ENCODE measurements at places on chromosomes 16 and 17.

- DNase-seq, result peak; percentile 29
These were observed 98.2 kb downstream of the USP32 start for GRCh38 chr17:60293580-60294335.

DNA sequence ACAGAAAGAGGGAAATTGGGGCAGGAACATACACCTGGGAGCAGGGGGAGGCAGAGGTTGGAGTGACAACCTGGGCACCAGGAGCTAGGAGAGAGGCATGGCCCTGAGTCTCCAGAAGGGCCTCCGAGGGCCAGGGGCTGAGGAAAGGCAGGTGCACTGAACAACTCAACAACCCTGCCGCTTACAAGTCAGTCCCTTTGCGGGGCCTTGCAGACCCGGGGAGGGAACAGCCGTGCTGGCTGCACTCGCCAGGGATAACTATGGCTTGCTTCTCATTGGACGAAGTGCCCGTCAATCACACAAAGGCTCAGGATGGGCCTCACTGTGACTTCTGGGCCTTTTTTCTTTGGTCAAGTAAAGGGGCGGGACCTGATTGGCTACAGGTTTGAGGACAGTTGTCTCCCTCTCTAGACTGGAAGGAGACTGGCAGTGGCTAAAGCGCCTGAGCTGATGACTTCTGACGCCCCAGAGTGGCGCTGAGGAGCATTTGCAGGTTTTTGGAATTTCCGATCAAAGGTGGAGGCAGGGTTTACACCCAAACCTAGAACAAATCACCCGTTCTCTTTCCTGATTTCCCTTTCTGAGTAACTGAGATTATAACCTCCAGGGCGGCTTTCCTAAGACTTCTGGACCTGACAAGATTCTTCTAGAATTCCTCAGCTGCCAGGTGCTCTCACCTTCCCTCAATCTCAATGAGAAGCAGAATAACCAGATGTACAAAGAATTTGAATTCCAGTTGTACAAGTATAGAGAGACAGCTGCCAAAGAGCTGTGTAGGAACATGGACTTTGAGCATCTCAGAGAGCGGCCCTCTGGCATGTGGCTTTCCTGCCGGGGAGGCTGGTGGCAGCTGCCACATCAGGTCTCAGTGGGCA, 27.6 kb upstream of the ST6GALNAC2 start:
- no peak for DNase-seq

DNA sequence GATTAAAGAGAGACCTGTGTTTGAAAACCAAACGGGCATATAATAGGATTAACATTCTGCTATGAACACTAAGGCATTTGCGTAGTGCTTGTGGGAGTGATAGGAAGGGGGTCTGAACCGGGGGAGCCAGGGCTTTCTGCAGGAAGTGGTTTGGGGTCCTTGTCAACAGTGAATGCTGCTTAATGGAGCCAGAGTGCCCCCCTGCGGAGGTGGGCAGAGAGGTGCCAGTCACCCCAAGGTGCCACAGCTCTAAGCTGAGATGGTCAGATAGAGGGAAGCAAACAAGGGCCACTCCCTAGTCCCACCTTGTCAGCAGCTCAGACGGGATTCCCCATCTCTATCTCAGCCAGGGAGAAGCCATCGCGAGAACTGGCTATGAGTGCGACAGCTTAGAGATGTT, 17.7 kb downstream of the NAA60 start:
- DNase-seq, result no peak

GRCh38 chr17:75181608-75182318, 996 bp downstream of the SUMO2 start:
- no peak for DNase-seq

DNA sequence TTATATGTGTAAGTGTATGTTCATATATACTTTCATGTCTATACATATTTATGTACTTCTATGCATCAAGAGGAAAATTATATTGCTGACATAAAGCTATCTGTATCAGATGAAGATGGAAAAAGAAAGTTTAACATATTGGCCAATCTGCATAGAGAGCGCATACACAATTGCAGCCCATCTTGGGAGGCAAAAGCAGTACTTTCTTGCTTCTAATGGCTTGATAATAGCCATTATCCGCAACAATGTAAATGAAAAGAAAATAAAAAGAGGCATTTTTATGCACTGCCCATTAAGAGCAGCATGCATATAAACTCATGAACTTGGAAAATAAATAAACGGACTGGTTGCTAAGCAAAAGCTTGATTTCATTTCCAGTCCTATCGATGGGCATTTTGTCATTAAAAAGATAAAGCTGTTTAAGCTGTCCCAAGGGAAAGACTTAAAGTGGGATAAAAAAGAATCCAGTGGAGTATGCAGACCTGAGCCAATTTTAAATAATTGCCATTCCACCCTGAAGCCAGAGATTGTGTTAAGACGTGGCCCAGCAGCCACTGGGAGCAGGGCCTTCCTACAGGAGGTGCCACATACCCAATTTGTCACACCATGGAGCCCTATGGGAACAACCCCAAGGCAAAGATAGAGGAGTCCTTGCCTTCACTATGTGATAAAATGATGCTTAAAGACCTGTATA, 183.6 kb upstream of the CDH11 start:
- DNase-seq, result no peak

DNA sequence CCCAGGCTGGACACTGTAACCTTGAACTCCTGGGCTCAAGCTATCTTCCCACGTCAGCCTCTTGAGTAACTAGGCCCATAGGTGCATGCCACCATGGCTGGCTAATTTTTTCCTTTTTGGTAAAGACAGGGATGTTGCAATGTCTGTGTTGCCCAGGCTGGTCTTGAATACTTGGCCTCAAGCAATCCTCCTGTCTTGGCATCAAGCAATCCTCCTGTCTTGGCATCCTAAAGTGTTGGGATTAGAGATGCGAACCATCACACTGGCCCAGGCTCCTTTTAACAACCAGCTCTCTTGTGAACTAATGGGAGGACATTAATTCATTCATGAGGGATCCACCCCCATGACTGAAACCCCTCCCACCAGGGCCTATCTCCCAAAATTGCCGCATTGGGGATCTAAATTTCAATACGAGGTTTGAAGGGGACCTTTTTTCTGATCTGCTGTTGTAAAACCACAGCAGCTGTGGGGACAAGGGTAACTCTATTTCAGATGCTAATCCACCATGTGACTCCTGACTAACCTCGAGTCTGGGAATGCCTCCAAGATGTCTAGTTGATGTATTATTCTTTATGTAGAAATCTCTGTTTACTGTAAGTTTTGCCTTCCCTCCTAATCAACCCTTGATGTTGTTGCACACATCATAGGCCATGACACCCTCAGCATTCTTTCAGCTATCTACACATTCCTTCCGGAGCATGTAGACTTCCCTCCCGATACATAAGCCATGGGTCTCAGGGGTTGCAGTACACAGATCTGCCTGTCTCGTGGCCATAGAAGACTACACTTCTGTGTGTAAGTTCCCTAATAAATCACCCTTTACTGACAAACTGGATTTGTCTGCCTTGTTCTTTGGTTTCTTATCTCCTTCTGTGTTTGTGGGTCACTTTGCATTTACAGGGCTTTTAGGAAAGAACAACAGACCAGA, 37.6 kb downstream of the RNF112 start:
- peak; percentile 68 for DNase-seq

DNA sequence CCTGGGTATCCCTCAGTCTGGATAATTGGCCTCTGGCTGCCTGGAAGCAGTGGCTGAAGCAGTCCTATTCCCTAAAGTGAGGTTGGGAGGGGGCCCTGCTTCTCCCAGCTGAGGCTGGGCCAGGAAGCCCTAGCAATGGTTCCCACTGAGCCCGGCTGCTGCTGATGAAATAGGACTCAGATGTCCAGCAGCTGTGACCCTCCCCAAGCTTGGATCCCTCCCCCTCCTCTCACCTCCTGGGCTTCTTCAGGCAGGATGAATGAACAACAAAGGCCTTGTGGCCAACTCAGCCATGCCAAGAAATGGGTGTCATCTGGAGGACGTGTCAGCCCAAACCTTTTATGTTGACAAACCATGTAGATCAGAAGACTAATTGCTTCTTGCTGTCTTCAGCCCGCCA, 42.0 kb downstream of the AXIN2 start:
- DNase-seq, result no peak

GRCh38 chr17:43533699-43534098, 12.4 kb downstream of the ETV4 start:
- DNase-seq, result no peak

- DNase-seq, result no peak
These were observed 50.3 kb downstream of the C16orf95 start for GRCh38 chr16:87266846-87267245.

GRCh38 chr17:16287563-16288027, 65.7 kb downstream of the CENPV start:
- DNase-seq, result peak; percentile 21

GRCh38 chr16:88713568-88714419, 7.5 kb downstream of the CTU2 start:
- no peak for DNase-seq

GRCh38 chr16:55494994-55495421, 13.9 kb upstream of the LPCAT2 start:
- DNase-seq, result peak; percentile 89

- DNase-seq, result no peak
These were observed 277.2 kb upstream of the CCL2 start for GRCh38 chr17:33977729-33978514.

DNA sequence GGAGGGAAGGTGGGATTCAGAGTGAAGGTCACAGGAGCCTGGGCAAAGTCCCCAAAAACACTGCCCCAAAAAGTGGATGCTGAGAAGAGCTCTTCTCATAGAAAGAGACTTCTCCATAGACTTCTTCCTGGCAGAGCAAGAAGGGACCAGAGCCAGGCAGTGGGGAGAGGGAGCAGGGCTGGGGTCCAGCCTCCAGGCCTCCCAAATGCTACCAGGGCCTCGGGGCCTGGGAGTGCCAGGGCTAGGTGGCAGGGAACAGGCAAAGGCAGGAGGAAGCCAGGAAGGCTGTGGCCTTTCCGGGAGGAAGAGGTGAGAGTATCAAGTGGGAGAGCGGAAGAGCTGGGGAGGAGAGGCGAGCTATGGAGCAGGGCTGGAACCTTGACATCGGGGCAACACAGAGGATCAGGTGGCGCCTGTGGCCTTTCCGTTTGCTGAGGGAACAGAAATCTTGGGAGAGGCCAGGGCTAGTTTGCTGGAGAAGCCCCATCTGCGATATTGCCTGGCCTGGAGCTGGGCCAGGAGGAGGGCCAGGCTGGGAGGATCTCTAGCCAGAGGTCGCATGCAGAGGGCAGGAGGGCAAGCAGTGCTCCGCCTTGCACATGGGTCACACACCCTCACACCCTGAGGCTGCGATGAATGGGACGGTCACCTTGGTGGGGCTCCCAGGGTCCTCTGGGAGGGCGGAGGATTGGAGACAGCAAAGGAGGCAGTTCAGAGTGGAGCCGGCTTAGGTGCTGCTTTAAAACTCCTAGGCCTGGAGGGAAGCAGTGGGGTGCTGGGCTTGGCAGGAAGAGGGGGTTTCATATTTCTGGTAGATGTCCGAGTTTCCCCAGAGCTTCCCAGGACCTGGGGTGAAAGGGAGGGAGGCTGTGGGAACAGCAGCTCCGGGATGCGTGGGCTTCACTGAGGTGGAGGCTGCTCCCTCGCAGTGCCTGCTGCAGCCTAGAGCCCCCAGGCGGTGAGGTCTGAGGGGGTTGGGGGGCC, 3.4 kb downstream of the SLC16A5 start:
- DNase-seq, result no peak

DNA sequence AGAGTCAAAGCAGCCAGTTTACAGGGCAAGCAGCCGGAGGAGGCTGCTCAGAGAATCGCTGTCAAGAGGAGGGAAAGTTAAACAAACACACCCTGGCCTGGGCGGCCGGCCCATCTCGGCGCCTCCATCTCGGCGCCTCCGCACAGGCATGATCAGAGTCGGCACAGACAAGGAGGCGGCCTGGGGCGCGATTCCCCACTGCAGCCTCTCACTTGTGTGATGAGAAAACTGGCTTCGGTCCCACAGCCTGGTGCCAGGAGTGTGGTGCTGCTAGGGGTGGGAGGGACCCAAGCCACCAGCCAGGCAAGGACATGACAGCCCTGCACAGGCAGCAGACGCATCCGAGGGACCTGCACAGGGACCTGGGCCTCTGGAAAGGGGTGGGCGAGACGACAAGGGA, 17.7 kb downstream of the SLC38A10 start:
- DNase-seq, result peak; percentile 74

DNA sequence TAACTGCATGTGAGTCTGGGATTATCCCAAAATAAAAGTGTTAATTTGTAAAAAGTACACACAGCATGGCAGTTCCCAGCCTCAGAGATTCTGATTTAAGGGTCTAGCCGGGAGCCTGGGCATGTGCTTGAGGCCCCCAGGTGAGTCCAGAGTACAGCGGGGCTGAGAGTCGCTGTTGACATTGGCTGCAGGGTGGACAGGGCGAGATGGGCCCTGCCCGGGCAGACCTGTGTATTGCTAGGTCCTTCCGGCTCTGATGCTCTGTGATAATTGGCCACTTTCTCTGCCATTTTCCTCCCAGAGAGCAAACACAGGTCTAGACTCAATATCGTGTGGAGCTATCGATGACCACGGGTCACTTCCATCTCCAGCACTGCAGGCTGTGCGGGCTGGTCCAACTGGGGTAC, 73.6 kb downstream of the ABCC6 start:
- DNase-seq, result no peak

DNA sequence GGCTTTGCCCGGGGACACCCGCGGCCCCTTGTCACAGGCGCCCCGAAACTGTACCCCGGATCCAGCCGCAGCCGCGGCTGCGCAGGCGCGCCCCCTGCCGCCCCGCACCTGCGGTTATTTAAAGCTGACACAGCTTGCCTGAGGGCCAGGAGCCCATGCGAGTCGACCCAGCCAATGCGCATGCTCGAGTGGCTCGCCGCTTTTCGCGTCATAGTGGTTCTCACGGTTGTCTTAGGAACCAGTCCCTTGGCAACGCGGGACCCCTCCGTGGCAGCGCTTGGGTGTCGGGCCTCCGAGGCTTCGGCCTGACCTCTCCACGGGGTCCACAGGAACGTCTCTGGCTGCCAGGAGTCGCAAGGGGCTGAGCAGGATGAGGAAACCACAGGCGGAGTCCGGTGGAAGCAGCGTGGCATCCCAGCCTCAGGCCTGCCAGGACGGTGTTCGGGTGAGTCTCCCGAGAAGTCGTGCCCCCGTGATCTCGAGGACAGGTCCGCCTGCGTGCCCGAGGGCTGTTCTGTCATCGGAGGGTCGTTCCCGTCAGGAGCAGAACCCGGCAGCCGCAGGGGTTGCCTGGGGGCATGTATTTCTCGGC, 716.9 kb downstream of the KCNJ18 start:
- DNase-seq, result no peak

GRCh38 chr17:72118335-72119076, 2.3 kb upstream of the SOX9 start:
- peak; percentile 89 for DNase-seq

GRCh38 chr17:31171701-31172100, 76.9 kb downstream of the NF1 start:
- no peak for DNase-seq

DNA sequence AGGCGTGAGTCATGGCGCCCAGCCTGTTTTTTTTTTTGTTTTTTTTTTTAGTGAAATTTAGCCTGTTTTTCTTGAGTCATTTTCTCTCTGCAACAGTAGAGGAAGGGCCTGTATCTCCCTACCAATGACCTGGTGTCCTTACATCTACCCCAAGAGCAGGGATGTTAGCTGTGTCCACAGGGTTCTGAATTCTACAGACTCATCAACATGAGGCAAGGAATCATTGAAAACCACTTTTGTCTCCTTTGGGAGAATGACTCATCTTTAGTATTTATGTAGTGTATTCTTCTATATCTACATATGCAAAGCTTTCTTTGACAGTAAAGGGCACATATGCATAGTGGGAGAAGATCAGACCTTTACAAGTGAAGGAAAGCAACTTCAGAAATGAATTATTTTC, 105.3 kb downstream of the SPECC1 start:
- no peak for DNase-seq

All from Ammon's horn (tissue), 1 donor.